ENCODE measurements at places on chromosomes 5 and 9. TPM values are rescaled to one million over a fixed set of nuclear protein-coding genes. Genes with fewer than 3 reads are reported as not detected.

Gene LHX6
- polyA plus RNA-seq = 0.09 TPM

Gene PCSK1
- polyA plus RNA-seq = not detected

Gene SLC36A3
- not detected for polyA plus RNA-seq

Gene CTNND2
- polyA plus RNA-seq = not detected

Gene TLX3
- not detected for polyA plus RNA-seq

Gene PCDHGA1
- 1.6 TPM for polyA plus RNA-seq

Gene SERF1B
- 28.8 TPM for polyA plus RNA-seq

Gene PAEP
- not detected for polyA plus RNA-seq

Gene PARP8
- 13.8 TPM for polyA plus RNA-seq

GRCh38 chr9:74935008-74935407 is 17.7 kb downstream of the C9orf40 start:
- H3K4me1 ChIP-seq = no peaks in the 10 kb centered on the region
- H3K27me3 ChIP-seq = no peaks in the 10 kb centered on the region
- H3K27ac ChIP-seq = no peak overlapping the region
- no peak overlapping the region for H3K4me3 ChIP-seq

DNA sequence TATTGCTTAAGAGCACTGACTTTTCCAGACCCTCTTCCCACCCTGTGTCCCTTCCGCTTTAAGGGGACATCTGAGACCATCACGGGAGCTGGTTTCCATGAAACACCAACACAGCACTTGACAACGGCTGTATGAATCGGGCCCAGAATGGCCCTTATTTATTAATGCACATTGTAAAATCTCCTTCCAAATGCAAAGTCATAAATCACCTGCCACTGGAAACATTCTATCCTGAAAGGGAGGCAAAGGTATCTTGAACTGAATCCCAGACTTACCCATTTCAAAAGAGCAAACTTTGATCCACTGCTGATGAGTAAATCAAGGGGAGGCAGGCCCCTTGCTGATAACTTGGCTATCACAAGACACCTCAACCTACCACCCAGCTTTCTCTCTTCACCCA is 37.4 kb downstream of the SHB start:
- no peaks in the 10 kb centered on the region for H3K36me3 ChIP-seq
- no peak overlapping the region for H3K4me3 ChIP-seq
- H3K27ac ChIP-seq = no peak overlapping the region
- peaks cover 36% of the 10 kb centered on the region for H3K4me1 ChIP-seq
- no peaks in the 10 kb centered on the region for H3K27me3 ChIP-seq

DNA sequence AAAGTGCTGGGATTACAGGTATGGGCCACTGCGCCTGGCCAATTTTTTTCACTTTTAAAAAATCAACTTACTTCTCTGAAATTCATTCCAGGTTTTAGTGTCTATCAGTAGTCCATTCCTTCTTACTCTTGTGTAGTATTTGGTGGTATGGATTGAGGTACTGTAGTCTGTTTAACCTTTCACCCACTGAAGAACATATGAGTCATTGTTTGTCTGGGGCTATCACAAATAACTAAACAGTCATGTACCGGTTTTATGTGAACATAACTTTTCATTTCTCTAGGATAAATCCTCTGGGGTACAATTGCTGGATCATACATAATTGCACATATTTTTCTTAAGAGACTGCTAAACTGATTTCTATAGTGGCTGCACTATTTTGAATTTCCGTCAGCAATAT is 1188.0 kb upstream of the CDH9 start:
- no peak overlapping the region for H3K4me3 ChIP-seq
- no peak overlapping the region for H3K27ac ChIP-seq
- H3K27me3 ChIP-seq = no peaks in the 10 kb centered on the region
- H3K4me1 ChIP-seq = no peaks in the 10 kb centered on the region
- no peak for DNase-seq

GRCh38 chr5:68251386-68251785 is 35.8 kb downstream of the PIK3R1 start:
- H3K27ac ChIP-seq = peak overlapping the region; percentile 28
- DNase-seq = no peak
- no peaks in the 10 kb centered on the region for H3K36me3 ChIP-seq
- peaks cover 23% of the 10 kb centered on the region for H3K4me1 ChIP-seq
- H3K27me3 ChIP-seq = no peaks in the 10 kb centered on the region
- H3K4me3 ChIP-seq = no peak overlapping the region

DNA sequence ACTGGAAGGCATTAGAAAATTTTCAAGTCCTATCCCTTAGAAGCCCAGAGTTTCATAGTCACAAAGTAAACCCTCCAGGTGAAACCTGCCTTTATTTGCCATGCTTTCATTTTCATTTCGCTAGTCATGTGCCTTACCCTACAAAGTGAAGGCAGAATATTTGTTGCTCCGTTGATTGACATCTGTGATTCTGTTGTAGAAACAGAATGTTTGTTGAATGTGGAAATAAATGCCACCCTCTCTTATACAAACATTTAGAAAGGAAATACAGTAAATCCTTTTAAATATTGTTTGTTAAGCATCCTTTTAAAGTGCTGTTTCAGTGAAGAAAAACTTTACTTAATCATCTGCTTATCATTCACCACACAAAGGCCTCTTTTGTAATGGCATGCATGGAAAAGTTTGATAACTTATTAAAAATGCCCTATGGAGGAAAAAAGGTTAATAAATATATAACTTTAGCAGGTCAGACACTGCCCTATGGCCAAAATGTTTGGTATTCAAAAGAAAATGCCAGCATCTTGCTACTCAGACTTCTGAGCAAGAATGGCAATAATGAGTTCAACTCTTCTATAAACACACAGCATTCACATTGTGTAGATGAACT is 34.3 kb upstream of the CAST start:
- H3K27me3 ChIP-seq = no peaks in the 10 kb centered on the region
- no peak overlapping the region for H3K27ac ChIP-seq
- no peak overlapping the region for H3K4me3 ChIP-seq
- peak; percentile 25 for DNase-seq
- H3K4me1 ChIP-seq = peaks cover 7% of the 10 kb centered on the region
- no peaks in the 10 kb centered on the region for H3K36me3 ChIP-seq

DNA sequence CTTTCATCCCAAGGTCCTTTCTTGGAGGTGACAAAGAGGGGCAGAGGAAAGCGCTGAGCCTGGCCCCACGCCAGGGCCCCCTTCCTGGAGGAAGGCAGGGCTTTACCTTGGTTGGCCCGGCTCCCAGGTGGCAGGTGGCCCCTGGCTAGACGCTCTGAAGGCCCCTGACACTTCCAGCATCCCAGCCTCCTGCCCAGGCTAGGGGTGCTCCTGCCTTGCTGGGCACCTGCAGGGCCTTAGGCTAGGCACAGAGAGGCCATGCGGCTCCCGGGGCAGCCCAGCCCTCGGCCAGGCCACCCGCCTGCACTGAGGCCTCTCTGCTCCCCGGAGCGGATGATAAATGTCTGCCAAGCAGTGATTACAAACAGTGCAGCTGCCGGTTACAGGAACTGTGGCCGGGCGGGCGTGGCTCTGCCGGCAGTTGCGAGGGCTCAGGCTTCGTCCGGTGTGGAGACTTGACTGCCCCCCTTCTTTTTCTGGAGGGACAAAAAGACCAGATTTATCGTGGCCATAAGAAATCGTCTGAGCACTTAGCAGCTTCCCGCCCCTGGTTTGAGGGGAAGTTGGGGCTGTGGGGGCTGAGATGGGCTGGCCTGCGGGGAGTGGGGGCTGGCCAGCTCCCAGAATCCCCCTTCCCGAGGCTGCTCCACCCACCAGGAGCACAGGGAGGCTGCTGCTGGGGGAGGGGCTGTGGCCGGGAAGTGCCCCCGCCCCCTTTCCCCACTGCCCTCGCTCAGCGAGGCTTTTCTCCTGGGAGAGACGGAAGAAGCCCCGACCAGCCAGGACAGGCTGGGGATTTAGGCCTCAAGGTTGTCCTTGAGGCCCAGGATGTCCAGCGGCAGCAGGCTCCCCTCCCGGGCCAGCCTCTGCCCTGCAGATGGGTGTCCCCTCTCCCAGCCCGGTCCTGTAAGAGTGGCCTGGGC is 31.6 kb upstream of the UBAC1 start:
- H3K27ac ChIP-seq = peak overlapping the region; percentile 69
- DNase-seq = peak; percentile 93
- peaks cover 9% of the 10 kb centered on the region for H3K4me1 ChIP-seq
- no peaks in the 10 kb centered on the region for H3K27me3 ChIP-seq
- H3K36me3 ChIP-seq = no peaks in the 10 kb centered on the region

- H3K27ac ChIP-seq = no peak overlapping the region
- H3K4me3 ChIP-seq = no peak overlapping the region
- no peaks in the 10 kb centered on the region for H3K36me3 ChIP-seq
- H3K4me1 ChIP-seq = no peaks in the 10 kb centered on the region
- no peaks in the 10 kb centered on the region for H3K27me3 ChIP-seq
Observed at GRCh38 chr9:112631313-112632070, 86.4 kb downstream of the INIP start.

- H3K27ac ChIP-seq = peak overlapping the region; percentile 75
- no peaks in the 10 kb centered on the region for H3K36me3 ChIP-seq
- peaks cover 6% of the 10 kb centered on the region for H3K4me1 ChIP-seq
- H3K4me3 ChIP-seq = peak overlapping the region; percentile 98
- no peaks in the 10 kb centered on the region for H3K27me3 ChIP-seq
- no peak for DNase-seq
Observed at GRCh38 chr5:57175551-57176309, 1.9 kb downstream of the GPBP1 start.

DNA sequence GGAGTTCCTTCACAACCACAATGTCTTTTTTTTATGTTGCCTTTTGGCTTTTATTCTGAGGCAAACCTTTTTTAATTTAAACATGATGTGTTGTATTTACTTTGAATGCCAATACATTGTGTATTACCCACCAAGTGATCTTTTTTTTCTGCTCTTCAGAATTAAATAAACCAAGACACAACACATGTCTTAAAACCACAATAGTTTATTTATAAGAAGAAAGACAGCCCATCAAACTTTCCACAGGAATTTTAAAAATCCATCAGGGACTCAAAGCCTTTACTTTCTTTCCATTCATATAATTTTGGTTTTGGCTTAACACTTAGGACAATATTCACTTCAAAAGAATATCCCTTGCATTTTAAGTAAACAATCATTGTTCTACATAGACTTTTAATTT is 321.8 kb upstream of the MEF2C start:
- DNase-seq = peak; percentile 70
- no peak overlapping the region for H3K4me3 ChIP-seq
- H3K27me3 ChIP-seq = no peaks in the 10 kb centered on the region
- H3K27ac ChIP-seq = no peak overlapping the region
- no peaks in the 10 kb centered on the region for H3K4me1 ChIP-seq

- H3K4me3 ChIP-seq = no peak overlapping the region
- H3K27ac ChIP-seq = no peak overlapping the region
- no peaks in the 10 kb centered on the region for H3K27me3 ChIP-seq
- H3K4me1 ChIP-seq = no peaks in the 10 kb centered on the region
- H3K36me3 ChIP-seq = no peaks in the 10 kb centered on the region
Observed at GRCh38 chr5:3896098-3896497, 300.5 kb downstream of the IRX1 start.

- H3K36me3 ChIP-seq = no peaks in the 10 kb centered on the region
- H3K27me3 ChIP-seq = peaks cover 37% of the 10 kb centered on the region
- peaks cover 5% of the 10 kb centered on the region for H3K4me1 ChIP-seq
- no peak for DNase-seq
- no peak overlapping the region for H3K4me3 ChIP-seq
- no peak overlapping the region for H3K27ac ChIP-seq
Observed at GRCh38 chr9:131099102-131099606, 2.8 kb downstream of the AIF1L start.

GRCh38 chr9:89887286-89887685 is 282.5 kb downstream of the GADD45G start:
- H3K4me1 ChIP-seq = no peaks in the 10 kb centered on the region
- H3K36me3 ChIP-seq = no peaks in the 10 kb centered on the region
- no peak overlapping the region for H3K27ac ChIP-seq
- DNase-seq = no peak
- no peaks in the 10 kb centered on the region for H3K27me3 ChIP-seq
- H3K4me3 ChIP-seq = no peak overlapping the region

DNA sequence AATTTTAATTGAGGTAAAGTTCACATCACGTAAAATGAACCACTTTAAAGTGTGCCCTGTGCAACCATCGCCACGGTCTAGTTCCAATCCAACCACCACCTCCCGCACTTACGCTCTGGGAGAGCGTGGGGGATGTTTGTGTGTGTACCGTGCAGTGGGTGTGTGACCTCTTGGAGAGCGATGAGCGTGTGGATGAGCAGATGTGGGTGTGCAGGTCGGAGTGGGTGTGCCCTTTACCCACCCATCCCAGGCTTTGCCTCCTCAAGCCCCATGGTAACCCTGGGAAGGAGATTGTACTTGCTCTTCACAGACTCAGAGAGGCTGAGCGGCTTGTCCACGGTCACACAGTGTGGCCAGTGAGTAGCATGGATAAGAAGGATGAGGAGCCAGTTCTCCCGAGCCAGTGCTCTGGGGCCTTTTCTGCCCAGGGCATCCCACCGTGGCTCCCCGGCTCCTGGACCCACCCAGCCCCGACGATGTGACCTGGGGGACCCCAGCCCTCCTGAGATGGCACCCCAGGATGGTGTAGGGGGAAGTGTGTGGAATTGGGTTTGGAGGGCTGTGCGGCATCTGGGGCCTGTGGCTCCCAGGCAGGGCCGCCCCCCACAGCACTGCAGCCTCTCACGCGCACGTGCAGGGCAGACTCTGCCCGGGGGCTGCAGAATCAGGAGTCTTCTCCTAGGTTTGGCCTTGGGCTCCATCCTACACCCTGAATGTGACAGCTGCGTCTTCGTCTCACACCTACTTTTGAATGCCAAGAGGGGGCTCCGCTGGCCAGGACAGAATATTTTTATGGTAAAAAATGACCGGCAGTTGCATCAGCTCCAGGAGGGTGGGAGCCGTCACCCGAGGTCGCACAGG is 13.6 kb downstream of the LHX3 start:
- H3K36me3 ChIP-seq = no peaks in the 10 kb centered on the region
- DNase-seq = peak; percentile 43
- no peak overlapping the region for H3K27ac ChIP-seq
- H3K4me3 ChIP-seq = no peak overlapping the region
- no peaks in the 10 kb centered on the region for H3K4me1 ChIP-seq

DNA sequence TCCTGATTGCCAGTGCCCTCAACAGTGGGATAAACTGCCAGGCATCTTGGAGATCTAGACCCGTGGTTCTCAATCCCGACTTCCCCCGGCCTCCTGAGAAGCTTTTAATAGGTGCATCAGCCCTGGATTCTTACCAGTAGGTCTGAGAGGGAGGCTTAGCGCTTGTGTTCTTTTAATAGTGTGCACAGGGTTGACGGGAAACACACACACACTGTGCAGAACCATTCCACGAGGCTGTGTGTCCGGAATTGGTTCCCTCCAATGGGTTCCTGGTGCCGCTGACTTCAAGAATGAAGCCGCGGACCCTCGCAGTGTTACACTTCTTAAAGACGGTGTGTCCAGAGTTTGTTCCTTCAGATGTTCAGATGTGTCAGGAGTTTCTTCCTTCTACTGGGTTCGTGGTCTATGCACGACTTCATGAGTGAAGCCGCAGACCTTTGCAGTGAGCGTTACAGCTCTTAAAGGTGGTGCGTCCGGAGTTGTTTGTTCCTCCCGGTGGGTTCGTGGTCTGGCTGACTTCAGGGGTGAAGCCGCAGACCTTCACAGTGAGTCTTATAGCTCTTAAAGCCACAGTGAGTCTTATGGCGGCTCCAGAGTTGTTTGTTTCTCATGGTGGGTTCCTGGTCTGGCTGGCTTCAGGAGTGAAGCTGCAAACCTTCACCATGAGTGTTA is 46.6 kb upstream of the PRSS3 start:
- H3K27me3 ChIP-seq = peaks cover 3% of the 10 kb centered on the region
- no peaks in the 10 kb centered on the region for H3K4me1 ChIP-seq
- DNase-seq = no peak
- no peak overlapping the region for H3K4me3 ChIP-seq
- H3K36me3 ChIP-seq = no peaks in the 10 kb centered on the region
- H3K27ac ChIP-seq = no peak overlapping the region

GRCh38 chr9:98610711-98611110 is 98.0 kb downstream of the GABBR2 start:
- no peaks in the 10 kb centered on the region for H3K36me3 ChIP-seq
- H3K27ac ChIP-seq = no peak overlapping the region
- no peak overlapping the region for H3K4me3 ChIP-seq
- no peak for DNase-seq

Measured in fibroblast of lung (primary cell).